ENCODE measurements at places on chromosomes 6 and 20. TPM values are rescaled to one million over a fixed set of nuclear protein-coding genes. Genes with fewer than 3 reads are reported as not detected.

The ARFGEF3 gene
- total RNA-seq = 3.5 TPM

GRCh38 chr20:59149678-59150504 lies 13.7 kb upstream of the ZNF831 start:
- no peak for DNase-seq

The RPS6KA2 gene
- 29.0 TPM for total RNA-seq

The HLA-DPA1 gene
- total RNA-seq = 0.34 TPM

The KHDRBS2 gene
- total RNA-seq = not detected

DNA sequence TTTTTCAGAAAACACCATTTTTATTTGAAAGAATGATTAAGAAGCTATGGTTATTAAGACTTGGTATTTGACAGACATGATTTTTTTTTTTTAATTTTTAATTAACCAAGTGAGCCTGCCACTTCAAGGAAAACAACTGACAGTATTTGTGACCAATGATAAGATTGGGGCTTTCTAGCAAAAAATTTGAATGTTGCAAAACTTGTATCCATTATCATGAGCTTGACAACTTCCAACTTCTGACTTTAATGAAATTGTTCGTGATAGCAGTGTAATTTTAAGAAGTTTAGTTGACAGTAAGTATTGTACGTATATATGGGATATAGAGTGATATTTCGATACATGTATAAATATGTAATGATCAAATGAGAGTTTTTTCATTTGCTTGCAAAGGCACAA lies 21.6 kb upstream of the POM121L2 start:
- DNase-seq = no peak

GRCh38 chr6:135465307-135465706 lies 32.2 kb downstream of the AHI1 start:
- DNase-seq = no peak

GRCh38 chr20:16689906-16690305 lies 39.9 kb upstream of the SNRPB2 start:
- DNase-seq = no peak

GRCh38 chr20:44014807-44015732 lies 100.4 kb downstream of the TOX2 start:
- DNase-seq = no peak

The HLA-DMA gene
- total RNA-seq = 0.78 TPM

GRCh38 chr6:104885518-104886043 lies 25.9 kb upstream of the HACE1 start:
- no peak for DNase-seq

DNA sequence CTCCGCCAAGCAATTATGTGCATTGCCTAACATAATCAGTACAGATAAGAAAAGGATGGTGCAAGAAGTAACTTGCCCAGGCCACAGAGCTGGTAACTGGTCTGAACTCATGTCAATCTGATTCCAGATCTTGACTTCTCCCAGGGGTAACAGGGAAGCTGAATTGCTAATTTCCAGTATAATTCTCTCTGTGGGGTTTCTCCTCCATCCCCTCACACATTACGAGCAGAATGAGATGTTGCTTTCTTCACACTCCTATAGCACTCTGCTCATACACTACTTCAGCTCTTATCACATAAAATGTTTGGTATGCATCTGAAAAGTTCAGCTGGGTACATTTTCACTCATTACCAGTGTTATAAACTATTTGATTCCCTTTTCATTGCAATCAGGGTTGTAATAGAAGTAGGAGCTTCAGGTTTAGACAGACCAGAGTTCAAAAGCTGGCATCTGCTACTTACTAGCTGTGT lies 24.0 kb upstream of the LRRC1 start:
- DNase-seq = no peak

All from A172 (cell line).